ENCODE measurements at places on chromosomes 3 and 15.

DNA sequence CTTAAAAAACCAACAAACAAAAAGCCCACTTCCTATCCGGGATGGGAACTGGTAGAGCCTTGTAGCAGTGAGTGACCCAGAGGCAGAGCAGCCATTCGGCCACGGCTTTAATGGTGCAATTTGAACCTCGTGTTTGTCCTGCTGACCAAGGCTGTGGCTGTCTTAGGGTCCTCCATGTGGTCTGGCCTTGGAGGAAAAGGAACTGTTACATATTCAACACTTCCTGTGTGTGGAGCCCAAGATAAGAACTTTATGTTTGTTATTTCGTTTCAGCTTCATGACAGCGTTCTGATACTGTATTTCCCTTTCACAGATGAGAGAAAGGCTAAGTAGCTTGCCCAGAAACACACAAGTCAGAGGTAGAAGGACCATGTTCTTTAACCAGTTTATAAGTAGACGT, 269.8 kb downstream of the SV2B start:
- no peak for DNase-seq

DNA sequence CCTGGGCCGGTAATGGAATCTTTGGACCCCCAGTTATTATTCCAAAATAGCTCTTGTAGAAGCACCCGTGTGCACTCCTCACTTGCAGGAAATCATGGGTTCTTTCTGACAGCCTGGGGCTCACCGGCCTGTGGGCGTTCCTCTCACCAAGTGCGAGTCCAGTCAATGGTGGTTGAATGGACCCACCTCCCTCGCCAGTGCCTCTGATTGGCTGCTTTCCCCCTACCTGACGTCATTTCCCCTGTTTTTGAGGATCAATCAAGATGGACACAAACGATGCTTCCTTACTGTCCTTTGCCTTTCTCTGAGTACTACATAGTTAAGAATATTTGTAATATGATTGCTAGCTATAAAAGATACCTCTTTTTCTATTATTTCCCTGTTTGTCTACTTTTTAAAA, 18.1 kb downstream of the MOBP start:
- no peak for DNase-seq

GRCh38 chr15:83288381-83288801, 3.9 kb upstream of the BNC1 start:
- DNase-seq: no peak

DNA sequence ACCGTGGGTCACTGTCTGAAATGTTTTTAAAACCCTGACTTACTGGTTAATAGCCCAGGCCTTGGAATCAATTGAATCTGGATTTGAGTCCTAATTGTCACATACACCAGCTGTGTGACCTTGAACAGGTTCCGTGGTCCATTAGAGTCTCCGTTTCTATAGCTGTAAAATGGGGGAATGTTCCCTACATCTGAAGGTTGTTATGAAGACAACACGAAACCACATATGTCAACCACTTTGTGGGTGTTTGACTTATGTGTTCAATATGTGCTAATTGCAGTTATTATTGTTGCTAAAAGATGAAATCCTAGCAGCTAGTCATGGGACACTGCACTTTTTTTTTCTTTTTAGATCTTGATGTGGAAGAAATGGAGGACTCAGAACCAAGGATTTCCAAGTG, 35.3 kb downstream of the ZBTB38 start:
- no peak for DNase-seq

GRCh38 chr3:112597945-112598344, 36.1 kb downstream of the SLC35A5 start:
- DNase-seq: no peak

- DNase-seq: no peak
These were observed 52.3 kb downstream of the EPHB1 start for GRCh38 chr3:134847349-134847748.

GRCh38 chr3:49017971-49018706, at the start of gene DALRD3:
Gene DALRD3, minus strand, starts transcription at chr3:49018580. Its CDS starts 16 bp downstream, at chr3:49018564.
- peak; percentile 54 for DNase-seq

DNA sequence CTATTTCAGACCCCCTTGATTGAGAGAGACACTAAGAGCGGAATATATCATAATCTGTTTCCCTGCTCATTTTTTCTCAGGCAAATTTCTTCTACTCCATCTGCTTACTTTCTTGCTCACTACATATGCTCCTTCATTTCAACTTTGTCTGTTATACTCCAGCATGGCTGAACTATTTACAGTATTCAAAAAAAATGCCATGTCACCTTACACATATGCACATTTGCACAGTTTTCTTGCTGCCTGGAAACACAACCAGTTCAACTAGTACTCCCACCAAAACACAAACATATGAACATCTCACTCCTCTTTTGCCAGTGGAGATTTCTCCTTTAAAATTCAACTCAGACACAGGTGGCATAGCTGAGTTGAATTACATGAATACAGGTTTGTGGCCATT, 1142.1 kb upstream of the CADM2 start:
- no peak for DNase-seq
